Transverse colon (tissue), 4 donors: ENCODE measurements at places on chromosomes 5 and 9.

- no peak for DNase-seq
Measured at GRCh38 chr5:36438765-36439561, 137.3 kb upstream of the RANBP3L start.

- DNase-seq = no peak
Measured at GRCh38 chr9:14395317-14396082, 81.6 kb upstream of the NFIB start.

- no peak for DNase-seq
Measured at GRCh38 chr9:10855847-10856246, 243.0 kb upstream of the PTPRD start.

- no peak for DNase-seq
Measured at GRCh38 chr9:37931592-37931991, 27.7 kb upstream of the SLC25A51 start.

GRCh38 chr9:34072868-34073590 is 24.3 kb upstream of the UBAP2 start:
- DNase-seq = peak; percentile 55

GRCh38 chr5:150321784-150322183 is 19.1 kb upstream of the ARSI start:
- no peak for DNase-seq

DNA sequence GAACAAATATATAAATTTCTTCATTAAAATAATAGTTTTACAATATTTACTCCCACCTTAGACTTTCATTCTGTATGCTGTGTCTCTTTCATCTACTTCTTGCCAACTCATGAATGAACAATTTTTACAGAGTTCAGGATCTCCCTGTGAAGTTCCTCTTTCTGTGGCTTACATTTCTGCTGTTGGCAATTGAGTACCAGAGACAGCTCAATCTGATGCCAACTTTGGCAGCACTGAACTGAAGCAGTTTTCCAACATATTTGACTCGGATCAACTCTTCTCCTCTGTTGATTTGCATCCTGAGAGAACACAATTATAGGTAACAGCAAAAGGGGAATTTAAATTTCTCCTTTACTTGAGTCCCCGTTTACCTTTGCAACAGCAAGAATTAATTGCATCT is 1262.2 kb downstream of the EFNA5 start:
- DNase-seq = no peak

DNA sequence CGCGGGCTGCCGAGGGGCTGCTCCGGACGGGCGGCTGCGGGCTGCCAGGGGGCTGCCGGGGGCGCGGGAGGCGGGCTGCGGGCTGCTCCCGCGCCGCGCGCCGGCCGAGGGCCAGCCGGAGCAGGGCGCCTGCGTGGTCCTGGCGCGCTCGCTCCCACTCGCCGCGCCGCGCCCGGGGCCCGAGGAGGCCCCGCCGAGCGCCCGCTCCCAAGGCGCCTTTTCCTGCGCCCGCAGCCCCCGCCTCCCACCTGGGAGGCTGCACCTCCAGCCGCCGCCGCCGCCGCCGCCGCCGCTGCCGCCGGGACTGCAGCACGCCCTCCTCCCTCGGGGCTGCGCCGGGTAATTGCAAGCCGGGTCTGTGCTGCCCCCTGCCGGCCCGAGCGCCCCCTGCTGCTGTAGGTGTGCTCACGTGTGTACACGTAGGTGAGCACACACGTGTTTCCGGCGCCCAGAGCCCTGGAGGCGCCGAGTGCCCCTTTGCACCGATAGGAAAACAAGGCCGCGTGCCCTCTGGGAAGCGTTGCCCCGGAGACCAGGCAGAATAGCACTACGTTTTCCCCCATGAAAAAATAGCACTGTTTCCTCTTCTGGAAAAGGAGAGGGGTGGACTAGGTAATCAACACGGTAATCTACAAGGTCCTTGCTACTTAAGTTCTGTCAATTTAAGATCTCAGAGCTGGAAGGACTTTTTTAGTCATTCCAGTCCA is at the start of gene EPB41L4B:
Gene EPB41L4B, minus strand, starts transcription at position 318 of the 707 bp plus-strand sequence. CDS start 613 bp downstream, outside the sequence.
- DNase-seq = peak; percentile 94

- DNase-seq = no peak
Measured at GRCh38 chr5:62167561-62168057, 138.4 kb upstream of the KIF2A start.

DNA sequence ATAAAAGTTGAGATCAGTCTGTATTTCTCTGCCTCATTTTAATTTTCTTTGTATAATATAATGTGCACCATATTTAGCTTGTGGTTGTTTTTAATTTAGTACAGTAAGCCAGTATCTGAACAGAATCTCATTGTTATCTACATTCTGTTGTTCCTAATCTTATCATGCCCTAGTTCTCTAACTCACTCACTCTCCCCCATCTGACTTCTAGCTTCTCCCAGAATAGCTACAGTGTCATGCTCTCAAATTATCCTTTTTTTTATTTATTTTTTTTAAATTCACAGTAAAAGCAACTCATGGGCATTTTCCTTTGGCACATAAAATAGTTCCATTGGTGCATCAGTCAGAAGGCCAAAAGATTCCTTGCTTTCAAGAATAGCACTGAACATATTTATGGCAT is 156.6 kb downstream of the TRPM3 start:
- no peak for DNase-seq

- DNase-seq = no peak
Measured at GRCh38 chr9:87869082-87869481, 13.6 kb upstream of the SPATA31E1 start.

DNA sequence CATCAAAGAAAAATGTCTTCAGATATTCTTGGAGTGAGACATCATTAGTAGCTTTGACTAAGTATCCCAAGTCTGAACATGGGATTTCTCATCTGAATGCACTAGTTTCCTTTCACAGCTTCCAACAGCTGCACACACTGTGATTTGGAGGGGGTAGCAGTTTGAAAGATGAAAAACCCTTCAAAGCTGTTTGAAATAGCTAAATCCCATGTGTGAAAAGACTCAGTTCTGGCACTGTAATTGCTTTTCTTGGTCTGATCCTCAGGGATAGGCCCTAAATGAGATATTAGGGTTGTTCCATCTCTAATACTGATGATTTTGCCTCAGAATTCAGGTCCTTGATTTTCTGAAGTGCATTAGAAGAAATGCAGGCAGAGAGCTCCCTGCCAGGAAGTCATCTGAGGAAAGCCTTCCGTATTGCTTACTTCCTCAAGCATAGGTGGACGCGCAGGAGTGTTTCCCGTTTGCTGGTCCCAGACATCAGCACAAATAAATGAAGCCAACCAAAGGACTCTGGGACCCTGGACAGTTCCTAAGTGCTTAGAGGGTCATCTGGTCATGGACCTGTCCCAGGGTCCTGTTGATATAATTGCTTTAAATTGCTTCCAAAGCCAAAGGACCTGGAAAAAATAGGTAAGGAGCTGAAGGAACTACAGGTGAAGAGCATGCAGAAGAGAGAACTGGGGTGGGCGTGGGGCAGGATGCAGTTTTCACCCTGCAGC is 25.6 kb upstream of the FRMPD1 start:
- DNase-seq = no peak

GRCh38 chr5:111973961-111974360 is 217.0 kb upstream of the NREP start:
- no peak for DNase-seq

GRCh38 chr5:59598547-59598874 is 295.0 kb downstream of the PDE4D start:
- DNase-seq = peak; percentile 9

DNA sequence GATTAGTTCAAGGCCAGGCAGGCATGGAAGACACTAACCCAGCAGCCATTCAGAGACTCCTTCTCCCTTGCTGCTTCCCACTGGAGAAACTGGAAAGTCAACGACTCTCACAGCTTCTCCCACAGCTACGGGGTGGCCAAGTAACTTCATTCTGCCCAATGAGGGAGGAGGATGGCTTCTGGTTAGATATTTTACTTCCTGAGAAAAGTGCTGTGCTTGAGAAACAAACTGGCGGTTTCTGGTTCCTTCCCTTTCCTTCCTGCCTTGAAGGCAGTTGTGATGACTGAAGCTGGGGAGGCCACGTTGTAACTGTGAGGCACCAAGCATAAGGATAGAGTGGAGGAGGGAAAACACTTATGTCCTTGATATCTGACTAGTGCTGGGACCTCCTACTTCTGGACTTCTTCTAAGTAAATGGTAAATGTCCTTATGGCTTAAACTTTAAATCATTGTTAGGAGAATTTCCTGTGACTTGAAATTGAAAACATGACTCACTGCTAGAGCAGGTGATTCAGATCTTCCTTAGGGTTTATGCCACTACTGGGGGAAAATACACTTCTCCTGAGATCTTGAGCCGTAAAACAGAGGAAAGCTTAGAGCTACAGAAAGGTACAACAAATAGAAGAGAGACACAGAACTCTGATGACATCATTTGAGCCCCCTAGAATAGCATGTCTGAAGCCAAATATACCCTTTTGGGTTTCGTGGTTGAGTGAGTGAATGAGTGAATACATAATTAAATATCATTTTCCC is 3.1 kb upstream of the GNPDA1 start:
- DNase-seq = no peak

DNA sequence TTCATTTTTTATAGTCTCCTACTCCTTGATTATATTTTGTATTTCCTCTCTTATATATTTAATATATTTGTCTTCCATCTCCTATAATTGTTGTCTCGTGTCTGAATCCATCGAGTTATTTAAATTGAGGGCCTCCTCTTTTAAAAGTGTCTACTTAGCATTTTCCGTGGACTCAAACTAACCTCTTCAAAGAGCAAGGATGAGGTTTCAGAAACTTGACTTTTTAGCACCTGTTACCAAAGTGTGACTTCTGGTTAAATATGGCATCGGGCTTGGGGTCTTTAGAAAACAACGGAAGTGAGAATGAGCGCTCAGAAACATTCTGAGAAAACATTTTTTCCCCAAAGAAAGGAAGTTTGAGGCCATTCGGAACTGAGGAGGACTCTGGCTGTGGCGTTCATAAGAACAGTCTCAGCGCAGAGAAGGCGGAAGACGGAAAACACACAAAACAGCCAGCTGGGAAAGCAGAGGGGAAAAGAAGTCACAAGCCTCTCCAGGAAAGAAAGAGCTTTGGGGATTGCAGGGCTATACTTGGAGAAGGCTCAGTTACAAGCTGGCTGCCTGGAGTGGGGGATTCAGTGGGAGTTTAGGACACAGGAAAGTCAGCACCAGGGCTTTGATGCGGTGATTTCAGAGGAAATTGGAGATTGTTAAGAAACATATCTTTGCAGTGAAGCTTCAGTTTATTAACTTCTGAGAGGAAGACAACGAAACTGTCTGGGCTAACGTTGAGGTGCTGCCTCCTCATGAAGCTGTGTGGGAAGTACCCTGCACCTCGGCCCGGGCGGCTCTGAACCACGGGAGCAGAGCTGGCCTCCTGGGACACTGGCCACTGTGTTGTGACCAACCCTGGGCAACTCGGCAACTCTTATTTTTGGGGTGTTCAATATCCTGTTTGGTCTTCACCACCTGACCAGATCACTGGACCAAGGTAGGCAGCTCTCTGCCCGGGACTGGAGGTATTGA is 25.1 kb upstream of the IRX2 start:
- DNase-seq = no peak

GRCh38 chr5:130290219-130290618 is 386.0 kb downstream of the CHSY3 start:
- no peak for DNase-seq

DNA sequence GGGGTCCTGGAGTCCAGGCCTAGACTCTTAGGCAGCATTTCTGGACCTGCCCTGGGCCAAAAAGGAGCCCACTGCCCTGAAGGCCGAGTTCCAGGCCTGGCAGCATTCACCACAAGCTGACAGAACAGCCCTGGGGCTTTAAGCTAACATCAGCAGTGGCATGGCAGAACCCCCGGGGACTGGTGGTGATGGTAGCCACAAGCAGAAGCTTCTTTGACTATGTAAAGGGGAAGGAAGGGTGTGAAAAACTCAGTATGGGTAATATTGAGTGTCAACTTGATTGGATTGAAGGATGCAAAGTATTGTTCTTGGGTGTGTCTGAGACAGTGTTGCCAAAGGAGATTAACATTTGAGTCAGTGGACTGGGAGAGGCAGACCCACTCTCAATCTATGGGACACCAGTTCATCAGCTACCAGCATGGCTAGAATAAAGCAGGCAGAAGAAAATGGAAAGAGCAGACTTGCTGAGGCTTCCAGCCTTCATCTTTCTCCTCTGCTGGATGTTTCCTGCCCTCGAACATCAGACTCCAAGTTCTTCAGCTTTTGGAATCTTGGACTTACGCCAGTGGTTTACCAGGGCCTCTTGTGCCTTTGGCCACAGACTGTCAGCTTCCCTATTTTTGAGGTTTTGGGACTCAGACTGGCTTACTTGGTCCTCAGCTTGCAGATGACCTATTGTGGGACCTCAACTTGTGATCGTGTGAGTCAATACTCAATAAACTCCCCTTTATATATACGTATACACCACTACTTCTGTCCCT is 661.0 kb upstream of the C9orf72 start:
- DNase-seq = no peak

DNA sequence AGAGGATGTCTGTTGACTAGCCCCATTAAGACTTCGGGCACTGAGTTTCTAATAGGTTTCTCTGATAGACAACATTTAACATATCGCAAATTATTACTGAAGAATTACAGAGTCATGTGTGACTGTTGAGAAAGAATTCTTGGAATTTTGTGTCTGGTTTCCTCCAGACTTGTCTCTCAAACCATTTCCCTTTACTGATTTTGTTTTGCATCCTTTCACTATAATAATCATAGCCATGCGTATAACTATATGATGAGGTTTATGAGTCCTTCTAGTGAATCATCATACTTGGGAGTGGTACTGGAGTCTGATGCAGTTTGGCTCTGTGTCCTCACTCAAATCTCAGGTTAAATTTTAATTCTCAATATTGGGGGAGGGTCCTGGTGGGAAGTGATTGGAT is 27.0 kb downstream of the ZNF169 start:
- DNase-seq = no peak

GRCh38 chr5:132027027-132027426 is 15.6 kb upstream of the ACSL6 start:
- no peak for DNase-seq

GRCh38 chr9:121154782-121155181 is 46.9 kb downstream of the RAB14 start:
- DNase-seq = no peak

DNA sequence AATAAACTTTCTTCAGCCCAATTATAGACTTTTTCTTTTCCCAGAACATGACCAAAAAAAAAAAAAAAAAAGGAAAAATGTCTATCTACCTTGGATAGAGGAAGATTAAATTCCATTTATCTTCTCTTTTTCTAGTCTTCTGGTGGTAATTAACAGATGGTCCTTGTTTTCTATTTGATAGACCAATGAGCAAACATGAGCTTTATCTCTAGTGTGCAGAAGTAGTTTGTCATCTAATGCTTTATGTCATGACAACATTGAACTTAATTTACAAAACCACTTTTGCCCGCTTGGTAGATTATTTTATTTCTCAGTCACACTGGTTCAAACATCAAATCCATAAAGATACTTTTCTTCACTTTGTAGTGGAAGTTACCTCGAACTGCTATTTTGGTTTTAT is 69.5 kb upstream of the ELL2 start:
- no peak for DNase-seq

- no peak for DNase-seq
Measured at GRCh38 chr9:131700765-131701435, 39.0 kb downstream of the RAPGEF1 start.

GRCh38 chr5:147691130-147691529 is 91.4 kb downstream of the JAKMIP2 start:
- DNase-seq = no peak

- DNase-seq = no peak
Measured at GRCh38 chr5:53557386-53557785, 3.1 kb upstream of the NDUFS4 start.

- no peak for DNase-seq
Measured at GRCh38 chr5:78597974-78598371, 50.6 kb downstream of the LHFPL2 start.

- DNase-seq = no peak
Measured at GRCh38 chr5:133565993-133566392, 46.3 kb downstream of the FSTL4 start.

GRCh38 chr5:12330993-12331588 is 426.8 kb upstream of the CTNND2 start:
- no peak for DNase-seq

GRCh38 chr5:119355685-119356611 is at the start of gene TNFAIP8:
Gene TNFAIP8 (plus strand): TSS chr5:119356019. CDS start chr5:119356091, 72 bp downstream.
- DNase-seq = peak; percentile 59
